ENCODE measurements at places on chromosomes 13 and 19.

DNA sequence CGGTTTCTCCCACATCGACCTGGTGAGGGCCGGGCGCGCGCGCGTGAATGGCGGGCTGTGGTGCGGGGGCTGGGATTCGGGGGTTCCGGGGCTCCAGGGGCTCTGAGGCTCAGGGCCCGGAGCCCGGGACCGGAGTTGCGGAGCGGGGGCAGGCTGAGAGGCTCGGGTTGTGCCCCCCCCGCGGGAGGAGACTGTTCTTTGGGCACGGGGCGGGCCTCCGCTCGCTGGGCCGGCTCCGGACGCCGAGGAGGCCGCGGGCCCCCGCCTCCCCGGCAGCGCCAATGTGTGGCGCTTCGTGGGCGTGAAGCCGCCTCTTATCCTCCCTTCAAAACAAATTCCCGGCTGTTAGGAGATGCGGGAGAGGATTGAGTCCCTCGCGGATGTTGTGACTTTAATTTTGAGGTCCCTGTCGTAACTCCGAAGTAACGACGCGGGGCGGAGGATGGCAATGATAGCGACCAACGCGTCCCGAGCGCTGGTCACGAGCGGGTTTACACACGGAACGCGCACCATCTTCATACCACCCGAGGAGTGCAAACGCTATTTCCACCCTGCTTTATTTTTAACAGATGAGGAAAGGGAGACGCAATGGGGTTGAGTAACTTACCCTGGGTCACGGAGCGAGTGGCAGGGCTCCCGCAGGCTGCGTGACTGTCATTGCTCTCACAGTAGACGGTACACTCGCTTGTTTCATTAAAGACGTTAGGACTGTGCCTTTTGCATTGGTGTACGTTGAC is 536 bp downstream of the UBA2 start:
- no peak for DNase-seq

DNA sequence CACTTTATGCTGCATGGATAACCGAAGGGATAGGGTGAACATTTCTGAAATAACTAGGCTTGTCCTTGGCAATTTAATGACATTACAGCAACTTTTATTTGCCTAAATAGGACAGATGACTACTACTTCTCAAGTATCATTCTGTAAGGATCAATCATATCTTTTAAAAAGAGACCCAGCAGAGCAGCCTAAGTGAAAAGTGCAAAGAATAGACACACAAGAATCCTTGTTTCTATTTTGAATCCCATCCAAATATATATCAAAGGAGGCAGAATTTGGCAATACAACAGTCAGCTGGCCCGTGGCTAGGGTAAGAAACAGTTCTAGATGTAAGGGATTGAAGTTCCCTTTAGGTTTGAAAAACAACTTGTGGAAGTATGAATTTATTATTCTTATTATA is 6.9 kb downstream of the THSD1 start:
- DNase-seq: no peak

DNA sequence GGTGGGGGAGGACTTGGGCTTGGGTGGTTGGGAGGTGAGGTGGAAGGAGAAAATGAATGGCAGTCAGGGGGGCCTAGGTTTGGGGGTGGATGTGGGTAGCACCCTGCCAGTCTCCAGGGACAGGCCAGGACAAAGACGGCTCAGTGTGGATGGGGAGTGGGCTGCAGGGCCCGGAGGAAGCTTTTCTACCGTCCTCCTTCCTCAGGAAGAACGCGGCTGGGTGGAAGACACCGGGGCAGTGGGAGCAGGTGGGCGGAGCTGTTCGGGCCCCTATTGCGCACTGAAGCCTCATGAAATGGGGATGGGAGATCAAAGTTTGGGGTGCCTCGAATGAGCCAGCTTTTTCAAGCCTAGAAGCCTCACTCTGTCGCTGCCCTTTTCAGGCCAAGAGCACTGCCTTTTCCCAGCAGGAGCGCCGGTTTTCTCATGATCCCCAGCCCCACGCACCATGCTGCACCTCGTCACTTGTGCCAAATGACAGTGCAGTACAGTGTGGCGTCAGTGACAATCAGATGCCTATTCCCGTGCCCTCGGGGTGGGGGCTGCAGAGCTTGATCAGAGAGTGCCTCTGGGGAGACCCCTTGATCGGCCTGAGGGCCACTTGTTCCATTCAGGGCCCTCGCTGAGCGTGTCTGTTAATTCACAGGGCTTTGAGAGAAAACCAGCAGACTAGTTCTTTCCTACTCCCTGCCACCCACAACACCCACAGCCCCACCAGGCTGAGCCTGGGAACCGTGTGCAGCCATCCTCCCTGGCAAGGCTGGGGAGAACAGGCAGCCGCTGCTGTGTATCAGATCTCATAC is 1.5 kb downstream of the CALM3 start:
- DNase-seq: no peak

- DNase-seq: no peak
Measured at GRCh38 chr19:3478409-3479176, 1.7 kb downstream of the SMIM24 start.

DNA sequence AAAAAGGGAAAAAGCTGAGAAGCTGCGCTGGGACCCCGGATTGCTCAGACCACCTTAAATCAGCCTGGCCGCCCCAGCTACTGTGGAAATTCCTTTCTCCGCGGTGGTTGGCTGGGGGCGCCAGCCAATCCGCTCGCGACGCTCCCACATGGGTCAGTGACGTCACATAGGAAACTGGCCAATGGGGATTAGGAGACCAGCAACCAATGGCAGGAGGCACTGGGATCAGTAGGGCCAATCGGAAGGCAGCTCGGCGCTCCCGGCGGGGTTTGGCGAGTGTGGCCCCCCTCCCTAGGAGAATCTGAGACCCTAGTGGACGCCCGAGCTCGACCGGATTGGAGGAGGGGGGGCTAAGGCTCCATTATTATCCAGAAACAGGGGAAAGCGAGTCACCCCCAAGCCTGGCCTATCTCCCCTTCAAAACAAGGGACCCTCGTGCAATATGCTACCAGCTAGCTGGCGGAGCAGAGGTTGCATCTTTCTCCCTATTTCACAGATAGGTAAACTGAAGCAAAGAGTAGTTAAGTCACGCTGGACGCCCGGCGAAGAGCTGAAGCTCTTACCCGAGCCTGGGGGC is 6.5 kb upstream of the TLE2 start:
- peak; percentile 98 for DNase-seq

- no peak for DNase-seq
Measured at GRCh38 chr19:48539503-48540096, 12.4 kb upstream of the SULT2B1 start.

- no peak for DNase-seq
Measured at GRCh38 chr19:18620902-18621301, 8.2 kb downstream of the TMEM59L start.

DNA sequence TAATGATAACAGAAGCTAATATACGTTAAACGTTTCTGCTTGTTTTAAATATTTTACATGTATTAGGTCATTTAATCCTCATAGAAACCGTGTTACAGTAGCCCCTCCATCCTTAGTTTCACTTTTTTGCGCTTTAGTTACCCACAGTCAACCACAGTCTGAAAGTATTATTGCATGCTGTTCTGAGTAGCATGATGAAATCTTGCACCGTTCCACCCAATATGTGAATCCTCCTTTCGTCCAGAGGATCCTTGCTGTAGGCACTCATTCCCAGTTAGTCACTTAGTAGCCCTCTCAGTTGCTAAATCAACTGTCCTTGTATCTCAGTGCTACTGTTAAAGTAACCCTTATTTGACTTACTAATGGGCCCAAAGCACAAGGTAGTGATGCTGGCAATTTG is 257.8 kb downstream of the ENOX1 start:
- DNase-seq: no peak

- no peak for DNase-seq
Measured at GRCh38 chr13:113553511-113554332, 30.8 kb upstream of the TFDP1 start.

GRCh38 chr19:42441049-42441445 is 1.7 kb downstream of the CXCL17 start:
- no peak for DNase-seq

- DNase-seq: no peak
Measured at GRCh38 chr13:35769812-35770211, 293.3 kb upstream of the MAB21L1 start.

- no peak for DNase-seq
Measured at GRCh38 chr19:5268801-5269200, 71.8 kb downstream of the PTPRS start.

- no peak for DNase-seq
Measured at GRCh38 chr13:50990818-50991506, 81.4 kb downstream of the RNASEH2B start.

- no peak for DNase-seq
Measured at GRCh38 chr13:65292488-65292901, 1937.6 kb downstream of the PCDH9 start.

DNA sequence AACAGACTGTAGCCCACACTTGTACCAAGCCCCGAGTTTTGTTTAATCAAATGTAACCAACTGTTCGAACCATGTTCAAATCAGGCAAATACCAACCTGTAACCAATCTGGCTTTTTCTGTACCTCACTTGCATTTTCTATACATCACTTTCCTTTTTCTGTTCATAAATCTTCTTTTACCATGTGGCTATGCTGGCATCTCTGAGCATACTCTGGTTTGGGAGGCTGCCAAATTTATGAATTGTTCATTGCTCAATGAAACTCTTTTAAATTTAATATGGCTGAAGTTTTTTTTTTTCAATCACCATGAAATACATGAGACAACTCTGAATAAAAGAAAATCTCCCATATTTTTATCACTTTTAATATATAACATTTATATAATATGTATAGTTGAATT is 256.1 kb downstream of the SLITRK6 start:
- no peak for DNase-seq

GRCh38 chr19:58519087-58519354 is 589 bp downstream of the ZBTB45 start:
- peak; percentile 78 for DNase-seq

DNA sequence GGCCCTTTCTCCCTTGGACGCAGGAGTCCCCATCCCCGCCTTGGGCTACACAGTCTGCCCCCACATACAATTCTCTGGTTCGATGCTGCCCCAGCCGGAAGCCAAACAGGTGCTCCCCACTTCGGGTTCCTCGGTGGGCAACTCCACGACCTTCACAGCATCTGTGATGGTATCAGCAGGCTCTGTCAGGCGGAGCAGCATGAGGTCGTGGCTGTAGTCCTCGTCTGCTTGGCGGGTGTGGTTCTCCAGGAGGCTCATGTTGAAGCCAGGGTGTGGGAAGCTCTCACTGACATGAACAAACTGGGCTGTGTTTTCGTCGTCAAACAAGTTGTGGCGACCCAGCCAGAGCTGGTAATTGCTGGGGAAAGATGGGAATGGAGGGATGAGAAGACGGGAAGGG is 3.5 kb downstream of the KLK1 start:
- DNase-seq: no peak

- no peak for DNase-seq
Measured at GRCh38 chr13:99958406-99959126, 13.0 kb downstream of the ZIC5 start.

- no peak for DNase-seq
Measured at GRCh38 chr13:35736876-35737275, 260.4 kb upstream of the MAB21L1 start.

GRCh38 chr13:62510906-62511655 is 1095.4 kb upstream of the PCDH20 start:
- no peak for DNase-seq

DNA sequence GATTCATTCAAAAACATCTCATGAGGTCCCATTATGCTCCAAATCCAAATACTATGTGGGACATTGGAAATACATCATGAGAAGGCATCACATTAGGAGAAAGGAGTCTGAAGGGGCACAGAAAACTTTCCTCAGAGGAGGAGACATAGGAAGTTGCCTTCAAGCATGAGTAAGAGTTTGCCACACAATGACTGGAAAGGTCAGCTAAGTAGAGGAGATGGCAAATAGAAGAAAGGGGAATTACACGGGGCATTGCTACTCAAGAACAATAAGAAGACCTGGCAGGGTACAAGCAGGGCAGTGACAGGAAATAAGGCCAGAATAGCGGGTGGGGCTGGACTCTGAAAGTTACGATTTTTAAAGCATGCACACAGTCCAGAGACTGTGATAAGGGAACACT is 231.6 kb downstream of the SPRY2 start:
- DNase-seq: no peak

- no peak for DNase-seq
Measured at GRCh38 chr13:74110053-74110452, 24.2 kb downstream of the KLF12 start.

GRCh38 chr13:81540777-81541176 is 1199.9 kb upstream of the SPRY2 start:
- DNase-seq: no peak

DNA sequence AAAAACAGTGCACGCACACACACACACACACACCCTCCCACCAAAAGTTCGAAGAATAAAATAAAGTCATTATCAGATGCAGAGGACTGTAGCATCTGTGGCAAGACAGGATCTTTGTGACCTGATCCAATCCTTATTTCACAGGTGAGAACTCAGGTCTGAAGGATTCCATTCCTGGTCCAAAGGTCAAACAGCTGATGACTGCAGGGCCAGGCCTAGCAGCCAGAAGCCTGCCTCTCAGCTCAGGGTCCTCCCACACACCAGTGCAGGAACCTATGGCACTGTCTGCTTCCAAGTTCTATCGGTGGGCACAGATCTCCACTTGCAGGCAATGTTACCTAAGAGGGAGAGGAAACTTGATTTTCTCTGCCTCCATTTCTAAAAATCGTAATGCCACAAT is 57.5 kb downstream of the SERP2 start:
- DNase-seq: no peak

DNA sequence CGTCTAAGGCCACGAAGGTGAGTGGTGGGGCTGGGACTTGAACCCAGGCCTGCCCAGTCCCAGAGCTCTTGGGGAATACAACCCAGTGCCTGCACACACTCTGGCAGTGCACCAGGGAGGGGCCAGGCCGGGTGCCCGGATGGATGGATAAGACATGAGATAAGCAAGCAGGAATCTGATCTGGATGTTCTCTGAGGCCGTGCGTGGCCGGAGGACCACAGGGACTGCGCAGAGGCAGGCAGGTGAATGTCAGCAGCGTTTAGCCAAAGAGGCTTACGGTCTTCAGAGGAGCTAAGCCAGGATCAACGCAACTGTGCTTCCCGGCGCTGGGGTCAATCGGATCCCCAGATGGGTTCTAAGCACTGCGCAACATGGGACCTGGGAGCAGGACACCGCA is 1.5 kb downstream of the ZNF787 start:
- DNase-seq: no peak

Data from Right ventricle myocardium inferior (tissue), 1 donor.